Psoas muscle (tissue), 8 donors: ENCODE measurements at places on chromosomes 3 and 15. TPM values are rescaled to one million over a fixed set of nuclear protein-coding genes. Genes with fewer than 3 reads are reported as not detected.
A peak's percentile ranks its signal among the peaks of the same experiment; 100 is the strongest.

GRCh38 chr3:197527569-197527968, 28.2 kb downstream of the BDH1 start:
- peaks cover 30% of the 10 kb centered on the region for H3K36me3 ChIP-seq
- no peaks in the 10 kb centered on the region for H3K27me3 ChIP-seq
- no peak overlapping the region for H3K4me3 ChIP-seq
- H3K27ac ChIP-seq = no peak overlapping the region
- DNase-seq = no peak
- H3K4me1 ChIP-seq = no peaks in the 10 kb centered on the region

Gene MYZAP
- 3.6 TPM for total RNA-seq

DNA sequence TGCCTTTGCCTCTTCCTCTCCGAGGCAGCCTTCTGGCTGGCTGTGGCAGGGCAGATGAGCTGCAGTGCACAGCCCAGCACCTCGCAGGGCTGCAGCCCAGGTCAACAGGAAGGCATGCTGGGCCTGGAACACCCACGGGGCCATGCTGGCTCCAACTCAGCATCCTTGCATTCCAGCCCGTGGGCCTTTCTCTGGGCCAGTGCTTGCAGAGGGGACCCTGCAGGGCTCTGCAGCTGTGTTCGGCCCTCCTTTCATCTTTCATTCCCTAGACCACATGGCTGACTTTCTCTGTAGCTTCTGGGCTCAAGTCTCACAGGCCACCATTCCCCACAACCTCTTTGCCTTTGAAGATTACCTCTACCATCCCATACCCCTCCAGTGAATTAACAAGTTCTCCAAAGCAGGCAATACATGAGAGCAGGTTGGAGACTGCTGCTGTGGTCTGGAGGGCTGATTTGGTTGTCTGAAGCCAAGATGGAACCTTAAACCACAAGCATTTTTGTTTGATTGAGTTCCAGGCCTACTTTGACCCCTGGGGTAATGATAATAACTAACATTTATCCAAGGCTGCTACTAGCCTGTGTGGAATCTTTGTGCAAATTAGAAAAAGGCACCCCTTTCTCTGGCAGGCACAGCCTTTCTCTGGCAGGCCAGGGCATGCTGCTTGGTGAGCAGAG, 5.9 kb downstream of the FAM131A start:
- no peaks in the 10 kb centered on the region for H3K27me3 ChIP-seq
- no peak for DNase-seq
- no peak overlapping the region for H3K27ac ChIP-seq
- peaks cover 28% of the 10 kb centered on the region for H3K4me1 ChIP-seq
- peaks cover 2% of the 10 kb centered on the region for H3K36me3 ChIP-seq
- no peak overlapping the region for H3K4me3 ChIP-seq

- no peaks in the 10 kb centered on the region for H3K4me1 ChIP-seq
- no peak overlapping the region for H3K4me3 ChIP-seq
- H3K36me3 ChIP-seq = no peaks in the 10 kb centered on the region
- no peak for DNase-seq
- H3K27ac ChIP-seq = no peak overlapping the region
These were observed 409.8 kb downstream of the NTRK3 start for GRCh38 chr15:87846746-87847145.

Gene GOLGA8Q
- total RNA-seq = not detected

- H3K4me3 ChIP-seq = no peak overlapping the region
- no peak for DNase-seq
- H3K27ac ChIP-seq = no peak overlapping the region
- no peaks in the 10 kb centered on the region for H3K36me3 ChIP-seq
- H3K27me3 ChIP-seq = no peaks in the 10 kb centered on the region
These were observed 64.6 kb upstream of the ATP2C1 start for GRCh38 chr3:130828948-130829947.

- no peaks in the 10 kb centered on the region for H3K4me1 ChIP-seq
- H3K4me3 ChIP-seq = no peak overlapping the region
- no peak for DNase-seq
- peaks cover 78% of the 10 kb centered on the region for H3K36me3 ChIP-seq
- no peaks in the 10 kb centered on the region for H3K27me3 ChIP-seq
- no peak overlapping the region for H3K27ac ChIP-seq
These were observed 38.5 kb downstream of the TAMM41 start for GRCh38 chr3:11808231-11808630.

Gene FANCD2OS
- total RNA-seq = not detected

DNA sequence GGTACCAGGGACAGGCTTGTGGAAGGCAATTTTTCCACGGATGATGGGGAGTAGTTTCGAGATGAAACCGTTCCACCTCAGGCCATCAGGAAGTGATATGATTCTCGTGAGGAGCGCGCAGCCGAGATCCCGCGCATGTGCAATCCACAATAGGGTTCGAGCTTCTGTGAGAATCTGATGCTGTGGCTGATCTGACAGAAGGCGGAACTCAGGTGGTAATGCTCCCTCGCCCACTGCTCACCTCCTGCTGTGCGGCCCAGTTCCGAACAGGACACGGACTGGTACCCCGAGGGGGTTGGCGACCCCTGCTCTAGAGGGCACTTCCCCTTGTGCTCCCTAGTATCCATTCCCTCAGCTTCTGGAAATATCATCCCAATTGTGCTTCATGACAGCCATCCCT, 99.9 kb downstream of the PLD1 start:
- no peak overlapping the region for H3K27ac ChIP-seq
- H3K4me3 ChIP-seq = no peak overlapping the region
- no peaks in the 10 kb centered on the region for H3K36me3 ChIP-seq
- no peaks in the 10 kb centered on the region for H3K27me3 ChIP-seq

- no peaks in the 10 kb centered on the region for H3K36me3 ChIP-seq
- H3K4me1 ChIP-seq = no peaks in the 10 kb centered on the region
- H3K4me3 ChIP-seq = no peak overlapping the region
These were observed 71.3 kb upstream of the CTXND1 start for GRCh38 chr15:80323285-80323684.

- no peaks in the 10 kb centered on the region for H3K27me3 ChIP-seq
- no peaks in the 10 kb centered on the region for H3K36me3 ChIP-seq
- DNase-seq = no peak
- H3K27ac ChIP-seq = peak overlapping the region; percentile 69
- H3K4me3 ChIP-seq = no peak overlapping the region
- H3K4me1 ChIP-seq = peaks cover 32% of the 10 kb centered on the region
These were observed 43.1 kb upstream of the TIPARP start for GRCh38 chr3:156631323-156631722.

- no peaks in the 10 kb centered on the region for H3K36me3 ChIP-seq
- H3K27ac ChIP-seq = no peak overlapping the region
- H3K27me3 ChIP-seq = no peaks in the 10 kb centered on the region
- H3K4me1 ChIP-seq = no peaks in the 10 kb centered on the region
These were observed 378.0 kb downstream of the LSAMP start for GRCh38 chr3:116067326-116067725.

Gene PRR23A
- total RNA-seq = not detected

DNA sequence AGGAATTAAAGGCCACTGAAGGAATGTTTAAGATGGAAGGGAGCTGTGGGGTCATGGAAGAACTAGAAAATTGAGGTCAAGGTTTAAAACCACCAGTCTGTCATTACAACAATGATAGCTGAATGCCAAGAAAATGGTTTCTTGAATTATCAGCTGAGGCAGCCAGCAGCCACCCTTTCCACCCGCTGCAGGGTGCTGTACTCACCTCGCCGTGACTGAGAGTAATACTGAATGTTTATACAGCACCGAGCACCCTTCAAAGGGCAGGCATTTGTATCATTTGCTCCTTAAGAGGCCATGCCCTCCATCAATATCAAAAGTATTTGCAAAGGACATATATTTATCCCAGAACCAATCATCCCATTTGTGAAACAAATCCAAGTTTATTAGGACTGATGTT, 402.8 kb downstream of the VPS13C start:
- H3K4me3 ChIP-seq = no peak overlapping the region
- no peak for DNase-seq
- no peak overlapping the region for H3K27ac ChIP-seq
- H3K27me3 ChIP-seq = no peaks in the 10 kb centered on the region
- no peaks in the 10 kb centered on the region for H3K36me3 ChIP-seq
- H3K4me1 ChIP-seq = peaks cover 20% of the 10 kb centered on the region

DNA sequence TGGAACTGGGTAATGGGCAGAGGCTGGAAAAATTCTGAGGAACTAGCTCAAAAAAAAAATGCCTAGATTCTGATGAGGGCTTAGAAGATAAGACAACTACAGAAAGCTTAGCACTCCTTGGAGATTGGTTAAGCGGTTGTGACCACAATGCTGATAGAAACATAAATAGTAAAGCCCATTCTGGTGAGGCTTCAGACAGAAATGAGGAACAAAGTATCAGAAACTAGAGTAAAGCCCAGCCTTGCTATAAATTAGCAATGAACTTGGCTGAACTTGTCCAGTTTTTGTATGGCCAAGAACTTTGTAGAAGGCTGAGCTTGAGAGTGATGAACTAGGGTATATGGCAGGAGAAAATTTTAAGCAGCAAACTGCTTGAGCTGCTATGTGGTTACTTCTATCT, 25.4 kb downstream of the GOLGB1 start:
- no peaks in the 10 kb centered on the region for H3K27me3 ChIP-seq
- peaks cover 98% of the 10 kb centered on the region for H3K36me3 ChIP-seq
- no peaks in the 10 kb centered on the region for H3K4me1 ChIP-seq
- H3K4me3 ChIP-seq = no peak overlapping the region
- DNase-seq = no peak

DNA sequence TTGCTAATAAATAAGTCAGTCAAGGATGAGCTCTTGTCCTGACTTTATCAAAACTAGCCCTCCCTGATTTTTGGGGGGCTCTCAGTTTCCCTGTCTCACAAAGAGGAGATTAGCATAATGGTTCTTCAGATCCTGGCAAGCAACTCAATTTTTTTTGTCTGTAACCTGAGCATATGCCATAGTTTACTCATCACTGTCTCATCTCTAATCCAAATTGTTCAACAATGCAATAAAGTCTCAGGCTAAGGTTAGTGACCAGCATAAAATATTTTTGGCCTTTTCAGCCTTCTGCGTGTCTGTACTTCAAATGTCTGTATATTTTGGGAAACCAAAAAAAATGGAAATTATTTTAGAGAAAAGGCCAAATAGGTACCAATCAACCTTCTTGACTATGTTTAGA, 465.6 kb upstream of the TPRG1 start:
- H3K36me3 ChIP-seq = peaks cover 9% of the 10 kb centered on the region
- no peak for DNase-seq
- no peak overlapping the region for H3K27ac ChIP-seq

GRCh38 chr3:72255191-72255590, 470.2 kb upstream of the PROK2 start:
- no peaks in the 10 kb centered on the region for H3K4me1 ChIP-seq
- no peaks in the 10 kb centered on the region for H3K36me3 ChIP-seq
- H3K27me3 ChIP-seq = peaks cover 2% of the 10 kb centered on the region
- no peak overlapping the region for H3K27ac ChIP-seq
- H3K4me3 ChIP-seq = no peak overlapping the region
- DNase-seq = no peak

Gene PLSCR5
- not detected for total RNA-seq

DNA sequence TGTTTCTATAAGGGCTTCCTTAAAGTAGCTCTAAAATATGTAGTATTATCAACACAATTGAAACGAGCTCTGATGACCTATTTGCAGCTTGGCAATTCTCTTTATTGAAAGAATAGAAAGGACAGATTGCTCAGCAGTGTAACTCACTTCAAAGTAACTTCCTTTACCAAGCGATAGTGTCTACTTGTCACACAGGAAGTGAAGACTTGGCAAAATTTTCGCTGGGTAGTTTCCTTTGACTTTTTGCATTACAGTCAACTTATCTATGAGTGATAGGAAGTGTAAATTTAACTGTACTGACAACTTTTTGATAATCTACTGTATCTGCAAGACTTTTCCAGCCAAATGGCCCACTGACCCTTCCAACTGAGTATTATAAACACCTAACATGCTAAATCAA, 22.8 kb downstream of the SLC9A9 start:
- H3K4me3 ChIP-seq = no peak overlapping the region
- no peak overlapping the region for H3K27ac ChIP-seq
- DNase-seq = no peak
- H3K36me3 ChIP-seq = no peaks in the 10 kb centered on the region
- no peaks in the 10 kb centered on the region for H3K27me3 ChIP-seq

DNA sequence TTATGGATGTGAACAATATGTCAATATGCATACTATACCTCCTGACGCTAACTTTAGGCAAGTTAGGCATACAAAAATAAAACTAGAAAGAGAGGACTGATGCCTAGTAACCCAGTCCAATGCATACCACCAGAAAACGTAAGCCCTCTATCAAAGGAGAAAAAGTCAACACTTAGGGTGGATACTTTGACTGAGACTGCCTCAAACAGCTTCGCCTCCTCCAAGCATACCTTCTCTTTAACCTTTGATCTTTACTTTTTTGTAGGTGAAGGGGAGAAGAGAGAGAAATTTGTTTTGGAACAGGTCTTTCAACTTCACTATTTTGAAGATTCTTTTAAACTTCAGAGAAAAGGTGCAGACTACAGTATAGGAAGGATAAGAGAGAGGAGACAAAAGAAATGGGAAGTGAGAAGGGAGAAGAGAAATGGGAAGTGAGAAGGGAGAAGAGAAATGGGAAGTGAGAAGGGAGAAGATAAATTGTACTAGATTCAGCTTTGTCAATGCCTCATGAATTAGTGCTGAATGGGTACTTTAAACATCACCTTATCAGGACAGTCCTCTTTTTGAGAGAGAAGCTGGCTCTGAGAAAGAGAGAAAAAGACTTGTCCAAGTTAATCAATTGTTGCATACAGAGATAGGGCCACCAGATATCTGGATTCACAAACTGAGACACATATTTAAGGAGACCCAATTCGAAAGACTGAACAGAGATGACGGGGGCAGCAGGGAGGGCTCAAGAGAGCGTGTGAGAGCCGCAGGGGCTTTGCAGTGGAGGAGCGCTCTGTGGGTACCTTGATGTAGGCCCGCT, 1.0 kb downstream of the P3H2 start:
- no peaks in the 10 kb centered on the region for H3K36me3 ChIP-seq
- DNase-seq = no peak
- H3K4me3 ChIP-seq = peak overlapping the region; percentile 65
- no peaks in the 10 kb centered on the region for H3K27me3 ChIP-seq
- no peak overlapping the region for H3K27ac ChIP-seq

Gene CLDN16
- not detected for total RNA-seq

DNA sequence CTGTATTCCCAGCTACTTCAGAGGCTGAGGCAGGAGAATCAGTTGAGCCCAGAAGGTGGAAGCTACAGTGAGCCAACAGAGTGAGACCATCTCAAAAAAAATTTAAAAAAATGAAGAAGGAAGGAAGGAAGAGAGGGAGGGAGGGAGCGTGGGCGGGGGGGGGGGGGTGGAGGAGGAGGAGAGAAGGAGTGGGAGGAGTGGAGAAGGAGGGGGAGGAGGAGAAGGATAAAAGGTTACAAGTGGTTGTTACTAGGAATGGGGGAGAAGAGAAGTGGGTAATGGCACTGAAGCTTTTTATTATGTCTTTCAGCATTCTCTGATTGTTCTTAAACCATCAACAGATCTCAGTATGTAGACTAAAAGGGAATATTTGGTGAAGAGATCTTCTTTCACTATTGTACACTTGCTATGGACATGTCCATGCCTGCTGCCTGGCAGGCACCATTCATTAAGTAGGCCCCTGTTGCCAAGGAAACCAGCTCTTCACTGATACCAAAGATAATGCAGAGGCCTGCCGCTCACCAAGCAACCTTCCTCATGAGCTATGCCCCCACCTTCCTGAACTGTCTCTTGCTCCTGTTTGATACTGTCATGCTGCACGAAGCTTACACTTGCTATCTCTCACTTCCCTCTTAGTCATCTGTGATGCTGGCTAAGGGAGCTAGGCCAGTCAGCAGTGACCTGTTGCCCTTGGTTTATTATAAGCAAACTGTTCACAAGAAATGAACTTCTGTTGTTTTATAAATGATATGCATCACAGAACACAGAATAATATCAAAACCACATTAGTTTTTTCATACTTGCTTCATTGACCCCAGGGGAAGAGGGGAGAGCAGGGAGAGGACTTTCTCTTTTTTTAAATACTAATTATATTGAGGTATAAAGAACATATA, 23.1 kb downstream of the EPM2AIP1 start:
- no peak overlapping the region for H3K27ac ChIP-seq
- no peak overlapping the region for H3K4me3 ChIP-seq
- H3K27me3 ChIP-seq = no peaks in the 10 kb centered on the region
- no peak for DNase-seq
- no peaks in the 10 kb centered on the region for H3K4me1 ChIP-seq
